ENCODE measurements at places on chromosomes 12 and 14.

DNA sequence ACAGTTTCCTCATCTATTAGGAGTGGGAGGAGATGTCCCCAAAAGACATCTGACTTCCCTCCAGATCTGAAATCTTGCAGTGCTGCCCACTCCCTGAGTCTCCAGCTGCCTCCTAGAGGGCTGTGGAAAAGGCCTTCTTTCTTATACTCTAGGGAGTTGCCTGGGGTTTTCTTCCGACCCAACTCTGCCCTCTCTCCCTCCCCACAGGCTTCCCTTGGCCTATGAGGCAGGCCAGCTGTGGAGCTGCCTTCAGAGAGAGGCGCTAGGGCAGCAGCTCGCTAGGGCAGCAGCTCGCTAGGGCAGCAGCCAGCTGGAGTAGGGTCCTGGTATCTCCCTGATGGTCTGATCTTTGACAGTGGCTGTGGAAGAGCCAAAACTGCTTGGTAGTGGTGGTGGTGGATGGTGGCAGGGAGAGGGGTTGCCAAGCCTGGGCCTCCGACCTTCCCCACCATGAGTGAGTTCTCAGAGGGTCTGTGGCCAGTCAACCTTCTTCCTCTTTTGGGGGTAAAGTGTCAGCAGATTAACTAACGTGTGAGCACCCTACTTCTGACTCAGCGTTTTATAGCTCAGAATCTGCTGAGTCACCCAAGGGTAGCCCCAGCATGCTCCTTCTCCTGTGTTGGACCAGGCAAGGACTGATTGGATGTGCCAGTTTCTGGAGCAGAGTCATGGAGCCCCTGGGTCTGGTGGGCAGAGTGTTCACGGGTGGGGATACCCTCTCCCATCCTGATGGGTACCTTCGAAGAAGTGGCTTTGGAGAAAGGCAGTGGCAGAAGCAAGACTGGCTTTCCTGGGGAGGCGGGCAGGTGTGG is 2.3 kb downstream of the SLC48A1 start:
- no peak for DNase-seq

GRCh38 chr12:100539202-100539601 is 34.3 kb upstream of the GAS2L3 start:
- DNase-seq = no peak

DNA sequence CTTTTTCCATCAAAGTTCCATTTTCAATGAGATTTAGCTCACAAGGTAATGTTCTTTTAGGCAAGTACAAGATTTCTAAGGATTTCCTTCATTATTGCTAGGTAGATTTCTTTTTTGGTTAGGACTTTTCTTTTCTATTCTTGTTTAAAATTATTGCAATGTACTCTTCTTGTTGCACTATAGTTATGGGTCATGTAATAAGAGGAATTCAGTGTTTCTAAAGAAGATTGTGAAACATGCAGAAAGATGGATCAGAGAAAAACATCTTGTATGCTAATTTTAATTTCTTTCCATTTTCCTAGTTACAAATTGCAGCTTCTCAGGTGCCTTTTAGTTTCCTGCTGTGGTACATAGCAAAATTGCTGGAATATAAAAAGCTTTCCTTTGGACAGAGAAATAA is 56.1 kb downstream of the BTG1 start:
- no peak for DNase-seq

GRCh38 chr12:684416-684815 is 21.2 kb upstream of the NINJ2 start:
- no peak for DNase-seq

GRCh38 chr14:42626986-42627385 is 1020.3 kb downstream of the LRFN5 start:
- DNase-seq = no peak

DNA sequence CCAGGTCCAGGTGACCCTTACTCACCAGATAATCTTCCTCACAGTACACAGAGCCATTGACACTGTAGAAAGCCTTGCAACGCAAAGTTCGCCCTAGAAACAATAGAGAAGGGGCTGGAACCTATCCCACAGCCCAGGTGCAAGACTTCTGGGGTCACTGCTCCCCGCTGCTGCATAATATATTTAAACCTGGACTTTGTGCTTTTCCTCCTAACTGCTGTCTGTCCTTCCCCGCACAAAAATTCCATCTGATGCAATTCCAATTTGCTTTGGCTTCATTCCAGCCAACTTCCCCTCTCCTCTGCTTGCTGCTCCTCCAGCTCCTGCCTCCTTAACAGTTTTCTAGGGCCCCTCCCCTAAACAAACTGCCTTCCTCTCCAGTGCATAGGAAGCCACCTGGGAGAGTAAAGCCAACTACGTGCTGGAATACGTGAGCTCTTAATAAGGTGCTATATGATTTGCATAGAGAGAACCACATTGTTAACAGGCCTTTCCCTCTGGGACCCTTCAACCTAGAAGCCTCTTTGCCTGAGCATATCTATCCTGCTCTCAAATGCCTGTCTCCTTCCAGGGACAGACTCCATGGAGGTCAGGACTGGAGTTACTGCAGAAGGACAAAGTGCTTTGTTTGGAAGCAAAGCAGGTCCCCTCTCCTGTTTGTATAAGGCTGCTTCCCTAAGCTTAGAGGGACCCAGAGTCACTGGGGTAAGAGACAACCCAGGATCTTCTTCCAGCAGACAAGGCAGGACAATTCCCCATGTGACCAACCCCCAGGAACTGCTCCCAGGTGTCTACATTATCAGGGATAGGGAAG is 5.5 kb downstream of the AJUBA start:
- DNase-seq = no peak

DNA sequence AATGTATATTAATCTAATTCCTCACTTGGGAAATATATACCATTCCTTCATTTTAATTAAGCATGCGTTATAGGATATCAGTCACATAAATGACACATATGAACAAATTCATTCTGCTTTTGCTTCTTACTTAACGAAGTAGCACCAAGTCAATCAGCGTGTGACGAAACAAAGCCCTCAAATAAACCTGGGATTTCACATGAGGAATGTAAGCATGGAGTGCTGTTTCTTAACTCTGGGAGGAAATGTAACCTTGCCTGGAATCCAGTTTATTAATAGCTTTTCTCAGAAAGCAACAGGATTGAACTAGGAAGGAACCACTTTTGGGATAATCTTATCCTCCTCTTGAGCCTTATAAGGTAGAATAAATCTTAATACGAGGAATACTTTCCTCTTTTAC is 72.0 kb downstream of the NIN start:
- DNase-seq = no peak

- no peak for DNase-seq
Measured at GRCh38 chr12:49800421-49801140, 27.6 kb downstream of the NCKAP5L start.

Data from AG09309 (cell line).